ENCODE measurements at places on chromosomes 4 and X. TPM values are rescaled to one million over a fixed set of nuclear protein-coding genes. Genes with fewer than 3 reads are reported as not detected.

Gene RIPPLY1
- 0.51 TPM for total RNA-seq

Gene PHF8
- 11.7 TPM for total RNA-seq

Gene NPNT
- total RNA-seq: 7.5 TPM

Gene ZCCHC12
- not detected for total RNA-seq

Gene DRD5
- total RNA-seq: not detected

Gene SPP1
- total RNA-seq: 349 TPM

Gene CCDC110
- total RNA-seq: 1.1 TPM

Gene CT45A10
- not detected for total RNA-seq

Gene BLOC1S4
- total RNA-seq: 20.9 TPM

Gene MGARP
- 3.0 TPM for total RNA-seq

Gene PDGFC
- total RNA-seq: 72.2 TPM

Gene AP1AR
- total RNA-seq: 8.4 TPM

Gene VSIG1
- total RNA-seq: 0.16 TPM

Gene STATH
- not detected for total RNA-seq

Gene RHOXF1
- total RNA-seq: not detected

Gene SH2D1A
- total RNA-seq: not detected
